ENCODE measurements at places on chromosomes 2 and 18. TPM values are rescaled to one million over a fixed set of nuclear protein-coding genes. Genes with fewer than 3 reads are reported as not detected.

GRCh38 chr2:119288576-119288975, 64.9 kb downstream of the STEAP3 start:
- no peaks in the 10 kb centered on the region for H3K4me1 ChIP-seq
- no peak for DNase-seq
- H3K27me3 ChIP-seq = no peaks in the 10 kb centered on the region
- H3K27ac ChIP-seq = no peak overlapping the region
- H3K36me3 ChIP-seq = no peaks in the 10 kb centered on the region
- no peak overlapping the region for H3K4me3 ChIP-seq

CNDP1 gene
- not detected for total RNA-seq

MBP gene
- 20.7 TPM for total RNA-seq

CYS1 gene
- total RNA-seq = 0.04 TPM

DLX2 gene
- 0.16 TPM for total RNA-seq
